NCI-H460 (cell line): ENCODE measurements at places on chromosomes 4 and X.

- DNase-seq = no peak
These were observed 84.5 kb downstream of the ACOX3 start for GRCh38 chr4:8355864-8356565.

DNA sequence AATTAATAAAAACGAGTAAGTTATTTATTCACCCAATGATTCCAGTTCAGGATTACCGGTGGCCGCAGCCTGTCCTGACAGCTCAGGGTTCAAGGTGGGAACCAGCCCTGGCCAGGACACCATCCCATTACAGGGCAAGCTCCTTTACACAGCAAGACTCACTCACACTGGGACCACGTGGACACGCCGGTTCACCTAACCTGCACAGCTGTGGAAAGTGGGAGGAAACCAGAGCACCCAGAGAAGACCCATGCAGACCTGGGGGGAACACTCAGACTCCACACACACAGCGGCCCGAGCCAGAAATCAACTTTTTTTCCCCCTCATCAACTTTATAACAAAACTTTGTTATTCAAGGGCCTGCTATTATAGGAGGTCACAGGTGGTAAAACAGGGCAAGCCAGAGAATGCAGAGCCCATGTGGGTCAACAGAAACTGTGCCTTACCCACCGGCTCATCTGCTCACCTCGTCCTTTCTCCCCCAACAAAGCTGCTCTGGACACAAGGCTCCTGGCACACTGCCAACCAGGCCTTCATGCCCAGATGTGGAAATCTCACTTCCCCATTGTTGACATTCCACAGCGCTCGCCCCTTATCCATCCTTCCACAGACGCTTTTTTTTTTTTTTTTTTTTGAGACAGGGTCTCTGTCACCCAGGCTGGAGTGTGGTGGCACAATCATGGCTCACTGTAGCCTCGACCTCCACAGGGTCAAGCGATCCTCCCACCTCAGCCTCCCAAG, 8.0 kb upstream of the ODAPH start:
- DNase-seq = no peak

- no peak for DNase-seq
These were observed 9.6 kb downstream of the SYNPO2 start for GRCh38 chr4:118898221-118898620.

DNA sequence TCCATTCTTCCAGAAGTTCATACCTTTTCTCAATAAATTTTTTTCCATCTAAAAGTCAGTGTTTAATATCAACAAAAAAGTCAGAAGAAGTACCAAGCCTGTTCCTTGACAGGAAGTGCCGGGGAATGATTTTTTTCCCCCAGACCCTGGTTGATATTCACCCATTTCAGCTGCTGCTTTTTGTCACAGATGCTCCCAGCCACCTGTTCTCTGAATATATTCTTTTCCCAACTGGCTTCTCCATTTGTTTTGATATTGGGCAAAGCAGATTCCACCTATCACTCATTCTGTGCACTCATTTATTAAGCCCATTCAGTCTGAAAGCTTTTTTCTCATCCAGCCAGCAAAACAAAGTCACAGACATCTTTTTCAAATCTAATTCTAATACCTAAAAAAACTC, 139.9 kb downstream of the FRMPD4 start:
- no peak for DNase-seq

DNA sequence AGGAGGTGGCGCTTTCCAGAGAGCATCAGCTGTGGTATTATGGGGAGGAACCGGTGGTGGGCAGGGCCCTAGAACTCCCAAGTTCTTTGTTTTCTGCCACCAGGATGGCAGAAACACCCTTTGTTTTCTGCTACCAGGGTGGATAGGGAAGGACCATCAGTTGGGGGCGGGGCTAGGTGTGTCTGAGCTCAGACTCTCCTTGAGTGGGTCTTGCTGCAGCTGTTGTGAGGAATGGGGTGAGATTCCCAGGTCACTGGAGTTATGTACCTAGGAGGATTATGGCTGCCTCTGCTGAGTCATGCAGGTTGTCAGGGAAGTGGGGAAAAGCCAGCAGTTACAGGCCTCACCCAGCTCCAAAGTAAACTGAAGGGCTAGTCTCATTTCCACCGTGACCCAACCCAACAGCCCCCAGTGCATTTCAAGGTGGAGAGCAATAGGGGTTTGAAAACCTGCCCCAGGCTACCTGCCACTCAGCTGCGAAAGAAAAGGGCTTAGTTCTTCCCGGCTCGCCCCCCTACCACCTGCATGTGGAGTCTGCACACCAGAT, 167.8 kb upstream of the FAM241A start:
- DNase-seq = no peak

GRCh38 chr4:41456559-41457101, 81.3 kb upstream of the LIMCH1 start:
- no peak for DNase-seq

GRCh38 chrX:22585831-22586230, 313.1 kb downstream of the CBLL2 start:
- no peak for DNase-seq
